Mononuclear cell (primary cell): ENCODE measurements at places on chromosomes 12 and 14. TPM values are rescaled to one million over a fixed set of nuclear protein-coding genes. Genes with fewer than 3 reads are reported as not detected.

LBHD2 gene
- not detected for total RNA-seq

TMEM179 gene
- not detected for total RNA-seq

PTPRB gene
- total RNA-seq, result 0.21 TPM

GLIPR1 gene
- 92.7 TPM for total RNA-seq

INHBC gene
- 0.10 TPM for total RNA-seq

OASL gene
- total RNA-seq, result 18.5 TPM

PTPN6 gene
- total RNA-seq, result 99.9 TPM

CLEC6A gene
- total RNA-seq, result 1.0 TPM

FSCB gene
- under 0.01 TPM for total RNA-seq

DRAM1 gene
- 23.6 TPM for total RNA-seq

RNASE4 gene
- 5.7 TPM for total RNA-seq

OAS1 gene
- 7.7 TPM for total RNA-seq

HECTD1 gene
- total RNA-seq, result 236 TPM

RNU7-1 gene
- not detected for total RNA-seq
